A549 treated with CORT108297 at 1 μM for 4 hours (cell line): ENCODE measurements at places on chromosomes 5 and 9. TPM values are rescaled to one million over a fixed set of nuclear protein-coding genes. Genes with fewer than 3 reads are reported as not detected.

Gene EIF4EBP3
- 0.44 to 2.1 TPM (median 1.7 TPM) in 5 replicates for total RNA-seq

Gene CARD9
- 0.53 to 2.8 TPM (median 1.3 TPM) in 5 replicates for total RNA-seq

Gene SOHLH1
- not detected in 5 replicates for total RNA-seq

Gene ADAMTS16
- total RNA-seq, result 1.6 to 2.5 TPM (median 1.6 TPM) in 5 replicates

Gene PRELID1
- total RNA-seq, result 273 to 409 TPM (median 372 TPM) in 5 replicates

Gene NUTM2F
- not detected in 5 replicates for total RNA-seq

Gene RAPGEF6
- 6.6 to 8.8 TPM (median 7.5 TPM) in 5 replicates for total RNA-seq

Gene FGFR4
- 15.5 to 26.2 TPM (median 25.0 TPM) in 5 replicates for total RNA-seq

Gene TNFAIP8
- total RNA-seq, result 17.2 to 40.4 TPM (median 21.7 TPM) in 5 replicates

Gene DRD1
- total RNA-seq, result 0.28 to 0.96 TPM (median 0.47 TPM) in 5 replicates

Gene LAMC3
- 1.4 to 2.7 TPM (median 2.1 TPM) in 5 replicates for total RNA-seq

Gene MZB1
- 0.09 to 0.47 TPM (median 0.16 TPM) in 3 of 5 replicates, not detected in the others for total RNA-seq

Gene PGM5
- 0.09 TPM in 1 of 5 replicates, not detected in the others for total RNA-seq

Gene NTNG2
- total RNA-seq, result 1.6 to 2.4 TPM (median 1.9 TPM) in 5 replicates

Gene PCDH1
- total RNA-seq, result 1.7 to 3.3 TPM (median 2.4 TPM) in 5 replicates

Gene TLX3
- not detected in 5 replicates for total RNA-seq

Gene GRM6
- not detected in 5 replicates for total RNA-seq

Gene GRIN3A
- total RNA-seq, result not detected in 5 replicates

Gene TMC1
- total RNA-seq, result 0.02 to 0.13 TPM (median 0.07 TPM) in 4 of 5 replicates, not detected in the other

Gene PPP1R26
- 15.6 to 21.1 TPM (median 20.0 TPM) in 5 replicates for total RNA-seq

Gene MELK
- total RNA-seq, result 62.8 to 88.5 TPM (median 71.3 TPM) in 5 replicates

Gene PCDHB16
- 0.06 to 0.10 TPM (median 0.06 TPM) in 5 replicates for total RNA-seq

Gene TMEM252
- not detected in 5 replicates for total RNA-seq

Gene SLC46A2
- 0.02 TPM in 1 of 5 replicates, not detected in the others for total RNA-seq

Gene THBS4
- total RNA-seq, result 0.09 to 0.11 TPM (median 0.09 TPM) in 3 of 5 replicates, not detected in the others

Gene FOXI1
- not detected in 5 replicates for total RNA-seq

Gene FXN
- total RNA-seq, result 25.3 to 29.8 TPM (median 27.5 TPM) in 5 replicates

Gene SNCB
- total RNA-seq, result 0.65 to 1.6 TPM (median 1.1 TPM) in 5 replicates

Gene CAMK4
- total RNA-seq, result 0.06 to 0.11 TPM (median 0.10 TPM) in 4 of 5 replicates, not detected in the other

Gene IFNA4
- not detected in 5 replicates for total RNA-seq

Gene KIAA0825
- 0.42 to 0.58 TPM (median 0.51 TPM) in 5 replicates for total RNA-seq

Gene ARL14EPL
- 0.07 to 0.43 TPM (median 0.14 TPM) in 5 replicates for total RNA-seq

Gene ARRDC1
- total RNA-seq, result 22.7 to 40.3 TPM (median 37.1 TPM) in 5 replicates

Gene PCDHGA8
- 0.02 to 0.08 TPM (median 0.03 TPM) in 5 replicates for total RNA-seq

Gene MRPL22
- 41.7 to 59.2 TPM (median 58.0 TPM) in 5 replicates for total RNA-seq

Gene CCIN
- 0.05 TPM in 1 of 5 replicates, not detected in the others for total RNA-seq

Gene RABL6
- 59.9 to 89.6 TPM (median 80.8 TPM) in 5 replicates for total RNA-seq

Gene FBXL7
- total RNA-seq, result 1.2 to 1.5 TPM (median 1.5 TPM) in 5 replicates

Gene TLR4
- total RNA-seq, result 0.10 to 0.18 TPM (median 0.13 TPM) in 5 replicates

Gene CREB3
- 58.6 to 69.3 TPM (median 61.3 TPM) in 5 replicates for total RNA-seq

Gene C8G
- total RNA-seq, result 0.88 to 2.3 TPM (median 1.3 TPM) in 5 replicates

Gene ARHGEF39
- 13.1 to 20.9 TPM (median 19.3 TPM) in 5 replicates for total RNA-seq

Gene OSMR
- total RNA-seq, result 55.6 to 77.5 TPM (median 72.5 TPM) in 5 replicates

Gene SCGB3A2
- total RNA-seq, result not detected in 5 replicates

Gene C5orf52
- not detected in 5 replicates for total RNA-seq

Gene RC3H2
- total RNA-seq, result 14.9 to 22.2 TPM (median 19.2 TPM) in 5 replicates

Gene ARHGEF28
- total RNA-seq, result 12.9 to 14.5 TPM (median 13.5 TPM) in 5 replicates

Gene SAXO1
- not detected in 5 replicates for total RNA-seq

Gene FIBCD1
- 6.5 to 15.1 TPM (median 12.4 TPM) in 5 replicates for total RNA-seq

Gene ARID3C
- total RNA-seq, result 0.15 to 0.25 TPM (median 0.24 TPM) in 4 of 5 replicates, not detected in the other

Gene PCDHGB2
- 0.06 to 0.12 TPM (median 0.08 TPM) in 5 replicates for total RNA-seq
